ENCODE measurements at places on chromosomes 16 and 17.

DNA sequence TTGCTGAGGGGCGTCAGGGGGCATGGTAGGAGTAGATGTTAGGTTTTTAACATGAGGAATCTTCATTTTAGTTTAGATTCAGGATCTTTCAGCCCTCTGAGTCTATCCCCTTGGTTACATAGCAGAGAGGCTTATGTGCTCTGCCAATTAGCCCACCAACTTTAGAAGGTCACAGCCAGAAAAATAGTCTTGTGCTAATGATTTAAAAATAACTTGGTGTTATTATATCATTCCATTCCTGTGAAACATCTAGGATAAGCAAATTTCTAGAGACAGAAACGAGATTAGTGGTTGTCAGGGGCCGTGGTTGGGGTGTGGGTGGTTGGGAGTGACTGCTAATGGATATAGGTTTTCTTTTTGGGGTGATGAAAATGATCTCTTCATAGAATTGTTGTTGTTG is 183.7 kb downstream of the SNX29 start:
- no peak for DNase-seq

DNA sequence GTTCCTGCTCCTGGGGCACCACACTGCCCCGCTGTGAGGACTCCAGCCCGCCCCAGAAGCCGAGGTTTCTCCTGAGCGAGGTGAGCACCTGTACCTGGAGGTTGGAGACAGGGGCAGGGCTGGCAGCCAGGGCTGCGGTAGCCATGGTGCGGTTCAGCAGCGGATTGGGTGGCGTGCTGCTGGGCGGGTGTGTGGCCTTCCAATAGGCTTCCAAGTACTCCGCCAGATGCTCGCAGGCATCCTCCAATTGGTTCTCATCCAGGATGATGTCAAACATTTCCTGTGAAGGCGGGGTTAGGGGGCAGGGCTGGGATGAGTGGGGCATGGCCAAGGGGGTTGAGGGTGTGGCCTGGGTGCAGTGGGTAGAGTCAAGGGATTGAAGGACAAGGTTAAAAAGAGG is 11.3 kb upstream of the ARL5C start:
- no peak for DNase-seq

DNA sequence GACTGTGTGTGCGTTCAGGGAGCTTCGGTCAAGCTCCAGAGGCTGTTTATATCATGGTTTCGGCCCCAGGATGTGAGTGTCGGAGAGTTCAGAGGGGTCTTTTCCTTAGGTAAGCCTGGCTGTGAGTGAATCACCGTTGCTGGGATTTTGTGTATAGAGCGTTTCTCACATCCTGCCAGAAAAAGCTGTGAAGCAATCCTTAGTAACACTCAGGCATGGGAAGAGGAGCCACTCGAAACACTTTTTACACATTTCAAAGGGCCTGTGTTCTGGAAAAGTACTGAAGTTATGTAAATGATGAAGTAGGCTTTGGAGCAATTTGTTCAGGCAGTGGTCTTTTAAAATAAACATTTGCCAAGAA is 662 bp downstream of the PGS1 start:
- no peak for DNase-seq

- peak; percentile 74 for DNase-seq
These were observed 15.5 kb downstream of the VPS35 start for GRCh38 chr16:46673320-46674013.

DNA sequence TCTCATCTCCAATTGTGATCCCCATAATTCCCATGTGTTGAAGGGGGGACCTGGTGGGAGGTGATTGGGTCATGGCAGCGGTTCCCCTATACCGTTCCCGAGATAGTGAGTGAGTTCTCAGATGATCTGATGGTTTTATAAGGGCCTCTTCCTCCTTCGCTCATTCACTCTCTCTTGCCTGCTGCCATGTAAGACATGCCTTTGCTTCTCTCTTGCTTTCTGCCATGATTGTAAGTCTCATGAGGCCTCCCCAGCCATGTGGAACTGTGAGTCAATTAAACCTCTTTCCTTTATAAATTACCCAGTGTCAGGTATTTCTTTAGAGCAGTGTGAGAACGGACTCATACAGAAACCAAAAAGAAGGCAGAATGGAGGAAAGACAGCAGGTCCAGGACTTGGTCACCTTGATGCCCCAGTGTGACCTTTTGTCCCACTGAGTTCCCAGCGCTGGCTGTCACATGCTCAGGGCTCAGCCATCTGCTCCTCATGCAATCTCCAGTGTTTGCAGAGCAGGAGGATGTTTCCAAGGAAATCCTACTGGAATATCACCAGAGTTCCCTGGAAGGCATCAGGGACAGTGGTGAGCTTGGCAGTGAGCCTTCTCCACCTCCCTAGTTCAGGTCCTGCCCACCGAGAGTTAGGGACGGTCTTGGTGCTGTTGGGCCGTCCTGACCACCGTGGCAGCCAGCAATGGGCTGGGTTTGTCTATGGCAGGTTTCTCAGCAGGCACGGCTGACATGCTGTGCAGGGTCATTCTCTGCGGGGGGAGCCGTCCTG is 96.7 kb downstream of the SEC14L1 start:
- DNase-seq: no peak
